ENCODE measurements at places on chromosomes 4 and X. TPM values are rescaled to one million over a fixed set of nuclear protein-coding genes. Genes with fewer than 3 reads are reported as not detected.

KCND1 gene
- 1.5 TPM for total RNA-seq

VEGFD gene
- not detected for total RNA-seq

SLC16A2 gene
- 0.16 TPM for total RNA-seq

SLC2A9 gene
- total RNA-seq: 3.6 TPM

DCHS2 gene
- total RNA-seq: 0.22 TPM

NELFA gene
- total RNA-seq: 40.1 TPM

MAPK10 gene
- total RNA-seq: 0.36 TPM

ELOVL6 gene
- 1.6 TPM for total RNA-seq

NLGN4X gene
- 0.08 TPM for total RNA-seq

FRG2 gene
- total RNA-seq: not detected

FGF2 gene
- not detected for total RNA-seq

PCSK1N gene
- 3.5 TPM for total RNA-seq

NHS gene
- total RNA-seq: 0.36 TPM

ERCC6L gene
- total RNA-seq: not detected

INTS6L gene
- 26.7 TPM for total RNA-seq

GLUD2 gene
- 0.31 TPM for total RNA-seq

RIBC1 gene
- total RNA-seq: 2.6 TPM

TMPRSS11F gene
- not detected for total RNA-seq

NHSL2 gene
- total RNA-seq: 1.3 TPM

SERTM2 gene
- total RNA-seq: not detected

TMPRSS11E gene
- not detected for total RNA-seq

ZNF711 gene
- total RNA-seq: 3.8 TPM

CLDN34 gene
- not detected for total RNA-seq

EPHA5 gene
- total RNA-seq: not detected

ALB gene
- total RNA-seq: 0.63 TPM

NXF2B gene
- total RNA-seq: not detected

CXCL13 gene
- not detected for total RNA-seq

CLNK gene
- total RNA-seq: 0.05 TPM

IQCM gene
- total RNA-seq: not detected

SPATA18 gene
- not detected for total RNA-seq

PLAC1 gene
- not detected for total RNA-seq

RPL34 gene
- 3,283 TPM for total RNA-seq

CENPVL2 gene
- total RNA-seq: not detected

KLKB1 gene
- 1.2 TPM for total RNA-seq

TBX22 gene
- total RNA-seq: not detected

RBPJ gene
- total RNA-seq: 64.1 TPM

MECP2 gene
- total RNA-seq: 133 TPM

Data from CD4-positive, alpha-beta T cell (primary cell).